Myocyte (in vitro differentiated cells): ENCODE measurements at places on chromosomes 5 and 9. TPM values are rescaled to one million over a fixed set of nuclear protein-coding genes. Genes with fewer than 3 reads are reported as not detected.

Gene KIF27
- 1.4 and 2.6 TPM in 2 replicates for total RNA-seq

Gene TLR4
- total RNA-seq: 7.9 and 11.9 TPM in 2 replicates

Gene NRG2
- not detected in 2 replicates for total RNA-seq

Gene TMEFF1
- 5.6 and 8.0 TPM in 2 replicates for total RNA-seq

Gene FRMD3
- 2.9 and 8.6 TPM in 2 replicates for total RNA-seq

Gene SOWAHA
- 0.11 and 0.36 TPM in 2 replicates for total RNA-seq

Gene DAB2IP
- 4.5 and 6.6 TPM in 2 replicates for total RNA-seq

Gene TPRN
- 19.5 and 25.3 TPM in 2 replicates for total RNA-seq

Gene LCP2
- total RNA-seq: 0.11 TPM in 1 of 2 replicates, not detected in the other

Gene NME5
- 0.16 and 0.62 TPM in 2 replicates for total RNA-seq

Gene PCDHB8
- 9.5 and 10.4 TPM in 2 replicates for total RNA-seq

Gene TRIO
- 122 and 126 TPM in 2 replicates for total RNA-seq

Gene GMCL2
- total RNA-seq: not detected in 2 replicates

Gene PCDHB13
- total RNA-seq: 5.3 and 6.4 TPM in 2 replicates

Gene RELL2
- 2.2 and 3.3 TPM in 2 replicates for total RNA-seq

Gene PLPP7
- total RNA-seq: 63.5 and 92.3 TPM in 2 replicates

GRCh38 chr9:120735415-120736126, 21.3 kb upstream of the MEGF9 start:
- DNase-seq: no peak

GRCh38 chr5:68002836-68003235, 212.7 kb upstream of the PIK3R1 start:
- no peak for DNase-seq

GRCh38 chr9:117796681-117797080, 92.5 kb downstream of the TLR4 start:
- peak; percentile 5 for DNase-seq

GRCh38 chr9:69188975-69189374, 14.9 kb downstream of the TJP2 start:
- DNase-seq: no peak

- no peak for DNase-seq
Measured at GRCh38 chr9:83029531-83030137, 33.3 kb downstream of the RASEF start.

DNA sequence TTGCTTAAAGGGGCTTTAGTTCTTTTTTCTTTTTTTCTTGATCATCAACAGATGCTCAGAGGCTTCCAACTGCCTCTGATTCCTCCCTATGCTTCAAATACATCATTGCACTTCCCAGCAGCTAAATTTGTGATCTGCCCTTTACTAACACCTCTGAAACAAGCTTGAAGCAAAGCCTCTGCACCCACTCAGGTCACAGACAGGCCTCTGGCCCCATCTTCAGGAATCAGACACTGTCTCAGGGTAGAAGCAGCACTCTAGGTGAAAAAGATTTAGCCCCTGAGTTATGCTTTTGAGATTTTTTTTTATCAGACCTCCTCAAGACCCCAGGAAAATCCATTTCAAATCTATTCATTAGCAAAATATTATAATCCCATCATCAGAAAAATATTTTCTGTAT, 91.5 kb downstream of the MAMDC2 start:
- DNase-seq: no peak

GRCh38 chr5:16881251-16881650, 54.8 kb downstream of the MYO10 start:
- no peak for DNase-seq

- no peak for DNase-seq
Measured at GRCh38 chr9:4973902-4974301, 11.2 kb upstream of the JAK2 start.

DNA sequence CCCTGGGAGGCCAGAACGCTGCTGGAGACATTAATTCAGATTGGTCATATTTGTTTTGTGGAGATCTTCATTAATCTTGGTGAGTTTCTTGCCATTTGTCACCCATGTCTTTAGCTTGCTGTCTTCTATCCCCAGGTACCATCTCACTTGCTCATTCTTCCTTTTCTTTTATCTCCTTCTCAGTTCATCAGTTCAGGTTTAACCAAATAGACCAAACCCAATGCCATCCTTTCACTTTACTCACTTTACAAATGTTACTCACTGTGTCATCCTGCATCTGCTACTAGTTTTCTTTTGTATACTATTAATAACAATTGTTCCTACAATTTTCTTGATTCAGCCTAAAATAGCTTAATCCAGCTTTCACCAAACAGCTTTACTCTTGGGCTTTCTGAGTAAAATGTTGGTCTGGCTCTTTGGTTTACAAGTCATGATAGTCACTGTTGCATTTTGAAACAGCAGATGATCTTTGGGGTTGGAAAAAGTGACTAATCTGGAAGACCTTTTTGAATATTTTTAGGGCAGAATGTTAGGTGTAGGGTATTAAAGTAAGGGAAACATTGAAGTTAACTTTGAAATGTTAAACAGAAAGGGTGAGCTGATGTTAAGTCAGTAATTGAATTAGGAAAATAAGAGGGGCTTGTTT, 246.9 kb downstream of the ZSWIM6 start:
- DNase-seq: peak; percentile 23

DNA sequence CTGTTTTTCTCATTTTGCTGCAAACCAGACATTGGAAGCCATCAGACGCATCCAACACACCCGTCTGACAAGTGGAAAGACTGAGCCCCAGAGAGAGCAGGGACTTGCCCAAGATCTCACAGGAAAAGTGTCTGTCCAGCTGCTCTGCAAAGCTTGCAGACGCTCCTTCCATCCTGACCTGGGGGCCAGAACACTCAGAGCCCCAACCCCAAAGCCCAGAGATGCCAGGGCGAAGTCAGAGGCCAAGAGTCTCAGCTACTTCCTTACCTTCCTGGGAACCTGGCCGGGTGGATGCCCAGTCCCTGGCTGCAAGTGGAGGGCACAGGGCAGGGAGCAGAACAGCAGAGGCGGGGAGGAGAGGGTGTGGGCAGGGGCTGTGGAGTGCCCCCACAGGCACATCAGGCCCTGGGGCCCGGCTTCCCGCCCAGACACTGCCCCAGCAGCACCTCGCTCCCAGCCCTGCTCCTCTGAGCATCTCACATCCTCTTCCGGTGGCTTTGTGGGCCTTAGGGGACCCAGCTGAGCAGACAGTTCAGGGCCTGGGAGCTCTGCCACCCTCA, 9.7 kb upstream of the RALGDS start:
- DNase-seq: no peak

DNA sequence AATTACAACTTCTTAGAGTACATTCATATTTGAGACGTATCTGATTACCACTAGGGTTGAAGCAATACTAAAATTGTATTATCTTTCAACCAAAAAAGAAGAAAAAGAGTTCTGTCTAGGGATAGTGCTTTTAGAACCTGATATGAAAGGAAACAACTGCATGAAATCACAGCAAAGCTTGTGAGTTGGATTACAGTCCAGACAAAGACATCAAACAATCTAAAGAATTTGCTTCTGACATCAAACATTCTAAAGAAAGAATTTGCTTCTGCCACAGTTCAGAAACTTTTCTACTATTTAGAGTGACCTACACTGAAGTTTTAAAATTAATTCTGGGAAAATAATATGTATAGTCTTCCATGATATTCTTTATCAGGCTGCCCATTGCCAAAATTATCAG, 1141.1 kb upstream of the ACO1 start:
- DNase-seq: peak; percentile 7

- DNase-seq: no peak
Measured at GRCh38 chr9:112969730-112970129, 42.3 kb downstream of the ZNF883 start.

DNA sequence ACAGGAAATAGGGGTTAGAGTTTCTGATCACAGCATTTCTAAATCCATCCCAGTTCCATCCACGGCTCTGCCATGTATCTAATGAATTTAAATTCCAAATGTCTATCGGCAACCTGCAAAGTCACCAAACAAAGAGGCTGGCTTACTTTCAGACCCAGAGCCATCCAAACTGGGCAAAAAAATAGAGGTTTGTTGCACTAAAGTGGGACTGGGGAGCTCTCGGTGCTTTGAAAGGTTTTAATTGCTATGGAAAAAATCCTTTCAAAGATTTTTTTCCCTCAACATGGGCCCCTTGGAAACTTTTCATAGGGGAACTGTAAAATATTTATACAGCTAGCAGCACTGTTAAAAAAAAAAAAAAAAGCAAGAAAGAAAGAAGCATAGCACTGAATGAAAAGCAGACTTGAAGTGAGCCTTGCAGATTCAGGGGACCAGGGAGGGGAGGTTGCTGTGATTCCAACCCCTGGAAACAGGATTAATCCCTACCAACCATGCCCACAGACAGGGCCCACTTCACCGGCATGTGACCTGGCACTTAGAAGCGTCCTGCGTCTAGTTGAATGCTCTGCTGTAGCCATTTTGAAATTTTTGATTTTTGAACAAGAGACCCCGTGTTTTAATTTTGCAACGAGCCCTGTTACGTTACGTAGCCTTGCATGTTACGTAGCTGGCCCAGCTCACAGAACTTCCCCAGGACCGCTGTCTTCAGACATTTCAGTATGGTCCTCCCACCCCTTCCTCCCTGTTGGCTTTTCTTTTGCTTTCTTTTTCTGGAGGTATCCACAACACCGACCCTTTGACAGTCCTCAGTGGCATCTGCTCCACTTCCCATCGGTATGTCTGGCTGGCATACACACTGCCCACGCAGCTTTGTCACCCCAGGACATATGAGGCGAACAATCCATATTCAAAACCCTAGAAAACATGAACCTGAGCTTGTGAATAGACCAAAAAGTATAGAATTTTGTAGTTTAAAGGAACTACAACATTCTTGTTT, 105.3 kb upstream of the NFIB start:
- peak; percentile 9 for DNase-seq

GRCh38 chr9:98429613-98430012, 174.2 kb upstream of the TBC1D2 start:
- DNase-seq: peak; percentile 11

DNA sequence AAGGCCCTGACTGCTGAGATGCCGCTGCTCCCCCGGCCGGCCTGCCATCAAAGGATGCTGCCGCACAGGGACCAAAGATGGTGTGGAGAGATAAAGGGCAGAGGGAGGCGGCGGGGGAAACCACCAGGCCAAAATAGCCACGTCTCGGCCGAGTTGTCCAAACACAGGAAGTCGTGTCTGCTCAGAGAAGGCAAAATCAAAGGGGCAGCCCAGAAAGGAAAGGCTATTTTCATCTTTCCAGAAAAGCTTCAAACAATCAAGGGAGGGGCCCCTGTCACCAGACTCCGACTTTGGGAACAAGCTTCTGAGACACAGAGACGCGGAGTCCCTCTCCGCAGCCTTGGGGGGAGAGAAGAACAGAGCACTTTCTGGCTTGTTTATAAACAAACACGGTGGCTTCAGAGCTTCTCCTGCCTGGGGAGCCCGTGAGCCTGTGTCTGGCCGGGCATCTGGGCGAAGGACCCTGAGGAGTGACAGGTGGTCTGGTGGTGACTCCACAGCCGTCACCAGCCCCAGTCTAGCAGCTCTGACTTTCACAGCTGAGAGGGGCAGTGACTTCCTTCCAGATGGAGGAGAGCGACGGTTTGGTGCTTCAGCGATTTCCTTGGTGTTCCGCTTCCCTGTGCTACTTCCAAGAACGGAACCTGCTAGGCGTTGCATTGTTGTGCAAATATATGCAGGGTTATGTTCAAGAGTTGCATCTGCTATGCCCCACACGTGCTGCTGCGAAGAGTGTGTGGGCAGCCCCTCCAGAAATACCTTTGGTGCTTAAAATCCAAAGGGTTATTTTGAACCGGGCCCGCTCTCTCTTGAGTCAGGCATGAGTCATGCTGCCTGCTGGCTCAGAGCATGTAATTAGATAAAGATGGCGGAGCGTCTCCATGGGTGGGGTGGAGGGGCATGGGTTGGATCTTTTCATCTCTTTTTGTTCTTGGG, 24.0 kb downstream of the ADAMTSL2 start:
- peak; percentile 88 for DNase-seq

- DNase-seq: peak; percentile 74
Measured at GRCh38 chr5:159928122-159928909, 12.0 kb downstream of the ADRA1B start.

- peak; percentile 40 for DNase-seq
Measured at GRCh38 chr5:95022967-95023695, 261.8 kb downstream of the MCTP1 start.

GRCh38 chr9:82234160-82234943, 245.8 kb downstream of the SPATA31D1 start:
- DNase-seq: no peak

- no peak for DNase-seq
Measured at GRCh38 chr9:129640086-129640870, 1.7 kb downstream of the ASB6 start.

- DNase-seq: no peak
Measured at GRCh38 chr5:103205991-103206700, 52.4 kb upstream of the MACIR start.

GRCh38 chr9:127316586-127317323, 52.2 kb downstream of the GARNL3 start:
- no peak for DNase-seq

DNA sequence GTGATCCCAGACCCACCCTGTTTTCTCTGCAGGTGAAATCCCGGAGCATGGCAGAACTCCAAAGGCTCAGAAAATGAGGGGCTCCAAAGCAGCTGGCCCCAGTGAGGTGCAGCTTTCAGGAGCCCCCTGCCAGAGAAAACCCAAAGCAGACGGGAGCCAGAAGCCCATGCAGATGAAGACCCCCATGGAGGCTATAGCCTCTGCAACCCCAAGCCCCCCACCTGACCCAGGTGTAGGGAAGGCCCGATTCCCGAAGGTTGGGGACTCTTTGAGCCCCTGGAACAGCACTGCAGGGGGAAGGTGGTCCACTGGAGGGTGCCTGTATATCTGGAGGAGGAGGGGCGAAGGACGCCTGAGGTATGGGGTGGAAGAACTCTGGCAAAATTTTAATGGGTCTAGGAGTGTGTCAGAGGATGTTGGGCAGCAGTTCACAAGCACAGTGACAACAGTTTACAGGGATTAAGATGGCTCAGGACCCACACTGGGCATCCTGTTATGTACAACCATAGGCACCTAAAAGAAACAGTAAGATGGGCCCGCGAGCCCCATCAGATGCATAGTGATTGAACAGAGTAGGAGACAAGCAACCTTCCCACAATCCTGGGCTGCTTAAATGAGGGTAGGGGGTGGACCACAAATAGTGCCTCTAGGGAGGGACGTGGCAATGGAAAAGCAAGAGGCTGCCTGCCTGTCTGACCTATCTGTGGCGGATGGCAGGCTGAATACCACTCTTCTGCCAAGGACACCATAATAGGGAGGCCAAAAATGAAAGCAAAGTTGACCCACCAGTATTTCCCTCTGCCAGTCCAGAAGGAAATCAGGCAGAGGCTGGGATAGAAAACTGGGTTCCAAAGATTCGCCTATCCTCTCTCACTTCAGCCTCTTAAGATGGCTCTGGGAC, 16.4 kb upstream of the ANXA6 start:
- no peak for DNase-seq

DNA sequence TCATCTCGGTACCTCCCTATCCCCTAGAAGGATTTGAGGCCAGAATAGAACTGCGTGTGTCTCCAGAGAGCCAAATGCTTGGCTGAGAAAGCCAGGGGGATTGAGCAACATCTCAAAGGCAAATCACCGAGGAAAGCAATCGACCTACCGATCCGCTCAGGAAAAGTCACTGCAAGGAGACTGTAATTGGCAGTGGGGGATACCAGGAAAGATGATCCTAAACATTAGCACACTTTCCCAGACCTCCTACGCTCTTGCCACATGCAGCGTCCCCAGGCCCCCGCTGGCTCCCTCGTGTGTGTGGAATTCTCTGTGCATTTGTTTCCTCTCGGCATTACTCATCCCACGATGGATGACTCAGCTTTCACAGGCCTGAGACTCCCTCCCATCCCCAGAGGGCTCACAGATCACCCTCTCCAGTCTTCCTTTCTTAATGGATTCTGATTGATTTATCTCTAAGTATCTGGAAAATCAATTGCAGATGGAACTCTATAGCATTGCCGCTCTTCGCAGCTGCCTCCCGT, 82.2 kb upstream of the ICE1 start:
- peak; percentile 89 for DNase-seq
